ENCODE measurements at places on chromosomes 2 and 18.

DNA sequence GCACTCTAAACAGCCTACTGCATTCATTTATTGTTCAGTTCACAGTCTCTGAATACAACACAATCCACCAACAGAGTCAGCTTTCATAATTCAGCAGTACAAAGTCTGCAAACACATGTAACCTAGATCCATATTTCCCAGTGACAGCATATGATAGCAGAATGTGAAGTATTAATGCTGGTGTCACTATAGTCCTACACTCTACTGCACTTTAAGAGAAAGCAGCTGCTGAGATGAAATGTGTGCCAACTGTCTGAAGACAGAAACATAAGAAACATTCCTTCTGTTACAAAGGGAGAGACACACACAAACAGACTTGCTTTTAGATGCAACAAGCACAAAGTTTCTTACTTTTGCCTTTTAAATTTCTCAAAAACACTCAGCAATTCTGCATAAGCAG is 441.8 kb downstream of the ZEB2 start:
- DNase-seq, result no peak

- DNase-seq, result no peak
Measured at GRCh38 chr2:123693836-123694235, 331.3 kb upstream of the CNTNAP5 start.

- no peak for DNase-seq
Measured at GRCh38 chr18:55141318-55141717, 182.1 kb upstream of the CCDC68 start.

DNA sequence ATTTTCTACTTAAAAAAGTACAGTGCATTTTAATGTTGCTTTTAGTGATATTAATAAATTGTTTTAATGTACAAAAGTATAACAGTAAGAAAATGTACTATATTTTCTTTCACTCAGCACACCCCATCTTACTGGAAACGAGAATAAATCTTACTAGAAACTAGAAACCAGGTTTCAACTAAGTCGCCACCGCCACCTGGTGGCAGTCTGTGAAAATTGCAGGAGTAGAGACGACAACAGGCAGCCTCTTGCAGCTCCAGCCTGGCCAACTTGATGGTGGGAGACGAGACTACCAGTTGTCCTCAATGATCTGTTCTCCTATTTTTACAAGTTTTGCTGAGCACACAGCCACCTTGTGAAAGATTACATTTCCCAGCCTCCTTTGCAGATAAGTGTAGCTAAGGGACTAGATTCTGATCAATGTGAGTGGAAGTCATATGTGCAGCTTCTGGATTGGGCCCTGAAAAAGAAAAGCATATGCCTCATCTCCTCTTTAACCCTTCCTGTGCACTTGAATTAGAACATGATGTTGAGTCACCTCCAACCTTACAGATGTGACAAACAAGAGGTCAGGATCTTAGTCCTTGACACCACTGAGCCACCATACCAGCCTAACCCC is 8.7 kb downstream of the OTOF start:
- peak; percentile 84 for DNase-seq

- no peak for DNase-seq
Measured at GRCh38 chr2:127506510-127506909, 19.8 kb downstream of the IWS1 start.

GRCh38 chr2:177015356-177015923 is 197.2 kb upstream of the HNRNPA3 start:
- DNase-seq, result no peak

- no peak for DNase-seq
Measured at GRCh38 chr2:19671916-19672315, 229.9 kb downstream of the TTC32 start.

DNA sequence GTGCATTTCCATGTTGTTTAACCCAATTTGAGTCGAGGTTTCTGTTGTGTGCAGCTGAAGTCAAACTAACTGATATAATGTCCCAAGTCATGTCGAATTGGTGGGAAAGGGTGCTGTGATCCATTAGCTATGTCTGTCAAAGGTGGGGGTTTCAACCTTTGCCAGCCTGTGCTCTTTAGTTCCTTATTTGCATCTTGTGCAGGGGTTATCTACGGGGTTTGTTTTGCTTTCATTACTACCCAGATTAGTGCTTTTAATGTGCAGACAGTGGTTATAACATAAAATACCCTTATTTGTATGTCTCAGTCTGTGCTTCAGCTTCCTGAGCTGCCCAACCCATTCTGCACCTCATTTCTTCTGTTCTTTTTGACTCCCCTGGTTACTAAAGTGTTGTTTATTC is 271.9 kb upstream of the CXCR4 start:
- DNase-seq, result no peak

Measured in HL-60 (cell line).